ENCODE measurements at places on chromosomes 7 and 10. TPM values are rescaled to one million over a fixed set of nuclear protein-coding genes. Genes with fewer than 3 reads are reported as not detected.

BMPER gene
- 39.5 TPM for total RNA-seq

STEAP2 gene
- 36.9 TPM for total RNA-seq

ZC3HAV1 gene
- total RNA-seq = 36.2 TPM

RET gene
- total RNA-seq = 0.58 TPM

TMEM254 gene
- 7.1 TPM for total RNA-seq

MRLN gene
- not detected for total RNA-seq

TRPV6 gene
- total RNA-seq = not detected

SPAG6 gene
- under 0.01 TPM for total RNA-seq

CCL24 gene
- not detected for total RNA-seq

OPALIN gene
- not detected for total RNA-seq

GNAT3 gene
- total RNA-seq = 0.28 TPM

CRTAC1 gene
- total RNA-seq = 0.28 TPM

MRPS24 gene
- total RNA-seq = 75.0 TPM

HILPDA gene
- total RNA-seq = 24.9 TPM

MYO3A gene
- not detected for total RNA-seq

EIF3A gene
- total RNA-seq = 156 TPM

LOXL4 gene
- total RNA-seq = 46.8 TPM

EN2 gene
- total RNA-seq = not detected

MMS19 gene
- total RNA-seq = 64.6 TPM

CLRN3 gene
- total RNA-seq = not detected

ARHGEF35 gene
- total RNA-seq = 1.5 TPM

ITGA8 gene
- 84.6 TPM for total RNA-seq

DNAJC12 gene
- total RNA-seq = 9.6 TPM

CPA4 gene
- total RNA-seq = 24.3 TPM

ABCC2 gene
- 0.19 TPM for total RNA-seq

PNLIP gene
- total RNA-seq = not detected

PTN gene
- total RNA-seq = 8.2 TPM

BTBD16 gene
- under 0.01 TPM for total RNA-seq

PANK1 gene
- 6.7 TPM for total RNA-seq

LRRC17 gene
- total RNA-seq = 147 TPM

ENKUR gene
- under 0.01 TPM for total RNA-seq

MARCHF5 gene
- total RNA-seq = 17.2 TPM

FAM25A gene
- not detected for total RNA-seq

SPDYE1 gene
- not detected for total RNA-seq

C10orf143 gene
- total RNA-seq = 1.2 TPM

SORCS3 gene
- not detected for total RNA-seq

OR9A2 gene
- not detected for total RNA-seq

POLR2J2 gene
- 1.7 TPM for total RNA-seq

RBP3 gene
- not detected for total RNA-seq

XRCC2 gene
- total RNA-seq = 1.1 TPM

CPXM2 gene
- 15.5 TPM for total RNA-seq

TAS2R5 gene
- 0.77 TPM for total RNA-seq

TRIM74 gene
- not detected for total RNA-seq

C10orf105 gene
- total RNA-seq = not detected

ANKRD30A gene
- total RNA-seq = not detected

WNT8B gene
- not detected for total RNA-seq

CPEB3 gene
- 0.85 TPM for total RNA-seq
